Neural progenitor cell (in vitro differentiated cells): ENCODE measurements at places on chromosomes 16 and 17.

DNA sequence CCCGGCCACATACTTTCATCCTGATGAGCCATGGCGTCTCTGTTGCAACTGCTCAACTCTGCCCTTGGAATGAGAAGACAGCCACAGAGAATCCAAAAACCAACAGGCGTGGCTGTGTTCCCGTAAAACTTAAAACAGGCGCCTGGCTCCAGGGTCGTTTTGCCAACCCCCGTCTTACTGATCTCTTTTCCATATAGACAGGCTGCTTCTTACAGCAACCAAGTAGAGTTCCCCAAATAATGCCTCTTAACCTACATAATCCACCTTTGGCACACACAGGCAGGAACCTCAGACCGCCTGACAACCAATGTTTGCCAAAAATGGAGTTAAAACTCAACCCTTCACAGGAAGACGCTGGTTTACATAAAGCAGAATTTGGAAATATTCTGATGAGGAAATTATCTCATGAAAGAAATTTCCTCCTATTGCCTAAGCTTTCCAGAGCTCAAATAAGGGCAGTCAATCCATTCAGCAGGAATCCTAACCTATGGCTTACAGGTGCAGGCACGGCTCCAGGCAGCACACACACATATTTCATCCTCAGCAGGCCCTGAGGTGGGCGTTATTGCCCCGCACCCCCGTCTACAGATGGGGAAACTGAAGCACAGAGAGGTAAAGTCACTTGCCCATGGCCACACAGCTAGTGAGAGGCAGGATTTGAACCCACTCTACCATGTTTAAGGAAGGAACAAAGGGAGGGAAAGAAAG is 35.8 kb downstream of the LITAF start:
- no peak for DNase-seq

DNA sequence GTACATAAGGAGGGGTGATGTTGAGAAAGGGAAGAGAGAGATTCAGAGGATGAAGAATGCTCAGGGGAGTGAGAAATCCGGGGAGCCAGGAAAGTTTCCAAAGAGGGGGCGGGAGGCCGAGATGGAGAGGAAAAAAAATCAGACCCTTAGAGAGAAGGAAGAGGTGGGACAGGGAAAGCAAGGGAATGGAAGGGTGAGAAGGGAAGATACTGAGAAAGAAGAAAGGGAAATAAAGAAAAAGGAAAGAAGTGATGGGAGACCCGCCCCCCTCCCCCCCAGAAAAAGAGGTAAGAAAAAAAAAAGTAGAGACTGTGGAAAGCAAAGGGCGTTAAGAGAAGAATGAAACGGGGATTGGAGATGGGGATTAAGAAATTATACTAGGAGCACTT is 507 bp downstream of the DYNLRB2 start:
- DNase-seq: no peak

- DNase-seq: no peak
These were observed at the start of gene NLRC3 for GRCh38 chr16:3577302-3577752. NLRC3 (minus strand) TSS chr16:3577403; CDS start chr16:3565036, 12,367 bp downstream.

DNA sequence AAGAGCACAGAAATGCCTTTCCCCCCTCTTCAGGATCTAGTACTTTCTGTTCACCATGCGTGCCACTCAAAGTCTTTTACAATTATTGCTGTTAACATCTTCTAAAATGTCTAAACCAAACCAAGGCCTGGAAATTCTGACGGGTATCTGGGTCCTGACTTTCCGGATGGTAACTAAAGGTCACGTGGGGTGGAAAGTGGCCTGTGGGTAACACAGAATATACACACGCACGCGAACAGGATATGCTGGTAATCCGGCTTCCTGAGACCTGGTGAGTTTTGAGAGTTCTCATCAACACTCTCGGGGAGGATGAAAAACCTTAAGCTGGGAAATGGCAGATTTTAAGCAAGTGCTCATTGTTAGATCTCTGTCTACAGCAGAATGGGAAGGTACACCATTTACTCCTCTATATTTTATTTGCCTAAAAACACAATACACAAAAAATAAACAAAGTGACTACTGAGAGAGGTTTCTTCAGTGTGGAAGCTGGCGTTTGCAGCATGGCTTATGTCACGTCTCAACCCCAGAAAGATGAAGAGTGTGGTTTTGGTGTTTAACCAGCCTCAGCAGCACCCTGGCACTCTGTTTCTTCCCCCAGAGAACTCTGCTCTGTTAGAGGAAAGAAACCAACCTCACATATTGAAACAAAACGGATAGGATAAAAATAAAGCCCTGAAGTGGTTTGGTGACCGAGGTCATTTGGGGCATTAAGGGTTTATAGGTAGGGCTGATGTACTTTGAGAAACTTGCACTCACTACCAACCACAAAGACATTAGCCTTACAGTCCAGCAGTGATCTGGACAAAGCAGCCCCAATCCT is 37.3 kb downstream of the SMG6 start:
- DNase-seq: no peak

DNA sequence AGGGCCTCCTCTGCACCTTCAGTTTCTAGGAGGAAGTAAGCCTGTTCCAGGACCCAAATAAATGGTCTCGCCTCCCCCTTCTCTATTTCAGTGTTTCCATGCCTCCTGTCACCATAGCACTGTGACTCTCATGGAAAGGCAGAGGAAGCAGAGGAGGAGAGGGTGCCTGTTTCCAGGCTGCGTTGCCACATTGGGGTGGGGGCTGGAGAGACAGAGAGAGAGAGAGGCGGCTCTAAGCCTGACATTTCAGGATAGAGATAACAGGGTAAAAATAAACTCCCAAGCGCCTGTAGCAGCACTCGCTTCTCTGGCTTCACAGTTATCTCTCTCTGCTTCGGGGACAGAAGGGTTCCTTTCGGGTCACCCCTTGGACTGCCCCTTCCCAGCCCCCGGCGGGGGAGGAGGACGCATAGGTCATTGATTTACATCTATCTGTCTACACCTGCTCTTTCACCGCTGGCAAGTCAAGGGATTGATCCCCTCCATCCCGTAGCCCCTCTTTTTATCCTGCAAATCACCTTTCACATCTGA is 71.2 kb upstream of the MRTFB start:
- no peak for DNase-seq

DNA sequence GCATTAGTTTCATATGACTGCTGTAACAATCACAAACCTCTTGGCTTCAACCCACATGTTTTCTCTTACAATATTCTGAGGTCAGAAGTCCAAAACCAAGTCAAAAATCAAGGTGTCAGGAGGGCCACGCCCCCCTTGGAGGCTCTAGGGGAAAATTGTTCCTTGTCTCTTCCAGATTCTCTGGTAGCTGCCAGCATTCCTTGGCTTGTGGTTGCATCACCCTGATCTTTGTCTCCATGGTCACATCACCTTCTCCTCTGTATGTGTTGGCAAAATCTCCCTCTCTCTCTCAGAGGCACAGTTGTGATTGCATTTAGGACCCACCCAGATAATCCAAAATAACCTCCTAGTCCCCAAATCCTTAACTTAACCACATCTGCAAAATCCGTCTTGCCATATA is 105.8 kb downstream of the GAS7 start:
- no peak for DNase-seq

GRCh38 chr17:57402681-57403180 is 146.4 kb downstream of the MSI2 start:
- no peak for DNase-seq
